ENCODE measurements at places on chromosomes 12 and 14. TPM values are rescaled to one million over a fixed set of nuclear protein-coding genes. Genes with fewer than 3 reads are reported as not detected.

- no peak for DNase-seq
These were observed 72.7 kb downstream of the EFCAB11 start for GRCh38 chr14:89881839-89882238.

- peak; percentile 26 for DNase-seq
These were observed 225.0 kb downstream of the SPTSSA start for GRCh38 chr14:34237081-34237480.

- no peak for DNase-seq
These were observed 1.5 kb upstream of the ZNF641 start for GRCh38 chr12:48352157-48352760.

- DNase-seq, result no peak
These were observed 98.5 kb upstream of the TMPO start for GRCh38 chr12:98416845-98417244.

CLEC9A gene
- not detected for total RNA-seq

TMEM132C gene
- not detected for total RNA-seq

ABCC9 gene
- total RNA-seq, result 42.3 TPM

SUDS3 gene
- 45.8 TPM for total RNA-seq

GRCh38 chr14:61510736-61511557 lies 184.4 kb upstream of the HIF1A start:
- no peak for DNase-seq

GRCh38 chr12:60021235-60021634 lies 425.4 kb downstream of the SLC16A7 start:
- DNase-seq, result no peak

GRCh38 chr12:19038209-19038608 lies 91.3 kb upstream of the PLEKHA5 start:
- no peak for DNase-seq

DNA sequence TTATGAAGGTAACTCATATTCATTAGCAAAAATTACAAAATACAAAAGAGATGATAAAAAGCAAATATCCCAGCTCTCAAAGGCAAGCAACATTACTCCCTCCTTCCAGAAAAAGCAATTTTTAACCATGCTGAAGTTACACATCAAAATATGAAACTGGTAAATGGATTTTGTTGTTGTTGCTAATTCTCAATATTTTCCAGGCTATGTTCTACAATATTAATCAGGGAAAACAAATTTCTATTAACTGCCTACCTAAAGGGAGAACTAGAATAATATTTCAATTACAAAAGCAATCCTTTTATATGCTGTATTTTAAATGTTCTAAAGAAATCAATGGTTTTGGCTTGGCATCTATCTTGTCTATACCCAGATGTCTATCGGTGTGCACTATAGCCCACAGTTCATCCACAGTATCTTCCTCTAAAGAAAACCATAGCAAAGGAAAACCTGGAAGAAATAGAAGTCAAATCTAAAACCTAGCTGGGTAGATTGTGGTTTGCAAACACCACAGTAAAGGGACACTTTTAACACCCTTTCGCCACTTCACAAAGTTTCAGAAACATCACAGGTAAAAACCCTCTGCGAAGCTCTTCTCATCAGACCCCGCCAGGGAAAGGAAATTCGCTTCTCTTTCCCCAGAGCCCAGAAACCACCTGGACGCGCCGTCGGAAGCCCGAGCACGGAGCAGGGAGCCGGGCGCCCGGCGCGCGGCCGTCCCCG lies 32.0 kb downstream of the TC2N start:
- DNase-seq, result no peak

COX8C gene
- total RNA-seq, result not detected

DNA sequence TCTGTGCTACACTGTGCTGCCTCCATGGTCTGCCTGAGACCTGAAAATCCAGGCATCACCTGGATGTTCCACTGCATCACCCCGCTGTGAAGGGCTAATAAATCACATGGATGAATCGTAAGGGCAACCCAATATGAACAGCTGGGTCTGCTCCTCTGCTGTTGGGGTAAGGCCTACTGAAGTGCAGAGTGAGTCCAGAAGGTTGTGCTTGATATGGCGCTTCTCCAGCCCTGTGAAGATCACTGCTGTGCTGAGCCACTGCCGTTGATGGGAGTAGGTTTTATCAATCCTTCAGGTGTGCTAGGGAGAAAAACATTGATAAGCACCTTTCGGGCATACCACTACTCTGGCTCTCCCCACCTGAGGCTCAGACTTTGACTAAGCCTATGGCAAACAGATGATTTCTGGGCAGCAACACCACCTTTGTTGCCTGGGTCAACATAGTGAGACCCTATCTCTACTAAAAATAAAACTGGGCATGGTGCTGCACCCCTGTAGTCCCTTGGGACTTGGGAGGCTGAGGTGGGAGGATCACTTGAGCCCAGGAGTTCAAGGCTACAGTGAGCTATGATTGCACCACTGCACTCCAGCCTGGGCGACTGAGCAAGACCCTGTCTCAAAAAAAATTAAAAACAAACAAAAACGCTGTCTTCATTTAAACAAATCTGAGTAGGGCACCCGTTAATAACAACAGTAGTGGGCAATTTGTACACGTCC lies 1.7 kb downstream of the ACVRL1 start:
- DNase-seq, result no peak

GRCh38 chr12:128531170-128531569 lies 264.2 kb downstream of the TMEM132C start:
- no peak for DNase-seq

ALX1 gene
- 0.50 TPM for total RNA-seq

DNA sequence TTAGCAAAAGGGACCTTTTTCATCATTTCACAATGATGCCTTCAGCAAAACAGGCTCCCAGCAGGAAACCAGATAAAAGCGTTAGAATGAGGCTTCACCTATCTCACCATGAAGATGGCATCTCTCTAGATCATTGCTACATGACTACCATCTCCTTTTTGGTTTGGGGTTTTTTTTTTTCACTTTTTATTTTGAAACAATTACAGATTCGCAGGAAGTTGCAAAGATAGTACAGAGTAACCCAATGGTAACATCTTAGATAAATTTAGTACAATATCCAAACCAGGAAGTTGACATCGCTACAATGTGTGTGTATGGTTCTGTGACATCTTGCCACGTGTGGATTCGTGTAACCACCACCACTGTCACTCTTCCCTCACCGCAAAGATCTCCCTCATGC lies 22.3 kb upstream of the PWP1 start:
- no peak for DNase-seq

- no peak for DNase-seq
These were observed 115.0 kb downstream of the AKAP6 start for GRCh38 chr14:32443890-32444661.

DNA sequence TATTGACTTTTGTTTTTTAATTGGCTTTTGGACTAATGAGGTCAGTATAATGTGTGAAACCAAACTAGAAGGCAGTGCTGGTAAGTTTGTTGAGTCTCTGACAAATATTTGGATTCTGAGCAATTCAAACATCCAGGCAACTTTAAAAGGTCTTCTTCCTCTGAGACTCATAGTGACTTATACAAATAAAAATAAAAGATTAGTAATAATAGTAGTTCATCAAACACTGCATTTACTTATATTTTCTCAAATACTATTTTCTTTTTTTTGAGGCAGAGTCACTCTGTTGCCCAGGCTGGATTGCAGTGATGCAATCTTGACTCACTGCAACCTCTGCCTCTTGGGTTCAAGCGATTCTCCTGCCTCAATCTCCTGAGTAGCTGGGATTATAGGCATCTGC lies 337.9 kb downstream of the DAD1 start:
- DNase-seq, result no peak

Data from NCI-H460 (cell line).